ENCODE measurements at places on chromosomes 1 and 21. TPM values are rescaled to one million over a fixed set of nuclear protein-coding genes. Genes with fewer than 3 reads are reported as not detected.

The PCBP3 gene
- 29.4 TPM for total RNA-seq

The ZDHHC18 gene
- total RNA-seq, result 19.9 TPM

The MRPL55 gene
- total RNA-seq, result 101 TPM

The LINGO4 gene
- total RNA-seq, result not detected

The TMEM269 gene
- total RNA-seq, result not detected

Data from SJSA1 (cell line).